NB4 (cell line): ENCODE measurements at places on chromosomes 3 and 15.
A peak's percentile ranks its signal among the peaks of the same experiment; 100 is the strongest.

GRCh38 chr3:149273096-149273751 is 51.6 kb upstream of the CP start:
- peak; percentile 84 for DNase-seq

DNA sequence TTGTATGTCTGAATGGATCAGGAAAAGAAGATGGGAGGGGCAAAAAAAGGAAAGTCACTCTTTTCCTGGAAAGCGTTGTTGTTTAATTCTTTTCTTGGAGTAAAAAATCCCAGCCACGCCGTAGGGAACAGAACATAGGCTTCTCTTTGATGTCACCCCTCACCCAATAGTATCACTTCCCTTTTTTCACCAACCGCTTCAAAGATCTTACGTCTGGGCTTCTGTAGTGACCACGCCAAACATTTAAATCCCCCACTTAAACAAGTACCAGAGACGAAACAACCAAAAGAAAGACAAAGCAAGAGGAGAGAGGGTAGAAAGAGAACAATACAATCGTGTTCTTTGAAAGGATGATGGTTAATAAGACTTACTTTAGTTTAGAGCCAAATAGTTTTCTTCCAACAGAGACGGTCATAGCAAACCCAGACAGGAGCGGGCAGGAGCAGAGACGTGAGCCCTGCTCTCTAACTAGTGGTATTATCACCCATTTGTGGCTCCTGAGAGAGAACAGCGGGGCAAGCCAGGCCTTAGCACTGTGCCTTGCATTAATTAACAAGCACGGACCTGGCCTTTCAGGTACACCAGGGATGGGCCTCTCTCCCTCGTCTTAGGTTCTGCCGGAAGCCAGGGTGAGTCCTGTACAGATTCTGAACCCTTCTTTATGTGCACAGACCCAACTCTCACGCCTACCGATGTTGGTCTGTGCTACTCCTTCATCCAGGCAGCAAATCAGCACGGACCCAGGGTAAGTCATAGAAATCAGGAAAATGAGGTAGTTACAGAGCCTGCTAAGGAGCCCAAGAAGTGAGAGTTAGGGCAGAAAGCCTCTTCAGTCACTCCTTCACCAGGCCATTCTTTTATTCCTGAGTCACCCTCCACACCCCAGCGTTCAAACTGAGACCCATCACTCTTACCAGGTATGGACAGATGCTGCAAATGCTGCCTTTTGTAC is 28.2 kb upstream of the BCL6 start:
- DNase-seq, result peak; percentile 86

GRCh38 chr3:37833302-37834186 is 28.1 kb upstream of the CTDSPL start:
- peak; percentile 20 for DNase-seq

GRCh38 chr3:71056327-71056726 is 527.2 kb downstream of the FOXP1 start:
- DNase-seq, result no peak

DNA sequence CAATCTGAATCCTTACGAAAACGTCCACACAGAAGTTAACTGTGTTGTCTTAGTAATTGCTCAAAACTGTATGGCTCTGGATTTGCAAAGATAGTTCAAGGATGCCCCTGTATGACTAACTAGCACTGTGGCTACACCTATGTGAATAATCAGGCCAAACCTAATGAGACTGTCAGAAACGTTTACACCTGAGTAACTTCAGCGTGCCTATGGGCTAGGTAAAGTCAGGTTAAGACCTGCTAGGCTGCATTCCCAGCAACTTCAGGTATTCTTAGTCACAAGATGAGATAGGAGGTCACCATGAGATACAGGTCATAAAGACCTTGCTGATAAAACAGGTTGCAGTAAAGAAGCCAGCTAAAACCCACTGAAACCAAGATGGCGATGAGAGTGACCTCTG is 87.8 kb upstream of the PLXND1 start:
- no peak for DNase-seq

- DNase-seq, result peak; percentile 49
Observed at GRCh38 chr3:49465270-49466034, 4.6 kb upstream of the DAG1 start.

- peak; percentile 9 for DNase-seq
Observed at GRCh38 chr3:56862352-56863062, 60.8 kb upstream of the ARHGEF3 start.

DNA sequence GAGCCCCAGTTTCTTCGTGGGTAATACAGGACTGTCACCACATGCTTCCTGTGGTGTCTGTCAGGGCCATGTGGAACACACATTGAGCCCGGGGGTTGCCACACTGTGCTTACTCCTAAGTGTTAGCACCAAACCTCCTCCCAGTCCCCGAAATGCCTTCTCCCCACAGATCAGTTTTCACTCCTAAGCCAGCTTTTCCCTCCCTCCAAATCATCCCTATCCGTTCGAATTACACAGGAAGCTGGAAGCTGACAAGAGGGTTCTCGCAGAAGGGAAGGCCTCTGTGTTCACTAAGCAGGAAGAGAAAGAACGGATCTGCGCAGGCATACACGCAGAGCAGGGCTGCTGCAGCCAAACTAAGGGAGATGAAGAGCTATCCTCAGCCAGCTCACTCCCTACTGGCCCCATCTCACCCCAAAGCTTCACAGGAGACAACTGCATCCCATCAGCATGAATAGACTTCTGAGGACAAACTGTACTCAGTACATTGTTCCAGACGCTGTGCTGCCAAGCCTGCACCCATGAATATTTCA is 32.3 kb downstream of the XXYLT1 start:
- no peak for DNase-seq

DNA sequence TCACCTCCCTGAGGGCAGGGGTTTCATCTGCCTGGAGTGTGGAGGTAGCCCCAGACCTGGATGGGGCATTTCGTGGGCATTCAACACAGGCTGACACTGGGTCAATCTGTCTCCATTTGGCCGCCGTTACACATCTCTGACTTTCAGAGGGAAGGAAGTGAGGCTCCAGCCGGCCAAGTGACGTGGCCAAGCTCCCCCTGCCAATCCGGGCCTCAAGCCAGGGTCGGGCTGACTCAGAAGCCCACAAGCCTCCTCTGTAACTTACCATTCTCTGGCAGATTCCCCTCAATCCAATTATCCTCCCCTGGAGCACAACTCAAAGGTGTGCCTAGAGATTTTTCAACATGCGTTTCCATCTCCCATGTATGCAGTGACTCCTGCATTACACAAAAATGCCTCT is 227.6 kb downstream of the KLF13 start:
- no peak for DNase-seq

DNA sequence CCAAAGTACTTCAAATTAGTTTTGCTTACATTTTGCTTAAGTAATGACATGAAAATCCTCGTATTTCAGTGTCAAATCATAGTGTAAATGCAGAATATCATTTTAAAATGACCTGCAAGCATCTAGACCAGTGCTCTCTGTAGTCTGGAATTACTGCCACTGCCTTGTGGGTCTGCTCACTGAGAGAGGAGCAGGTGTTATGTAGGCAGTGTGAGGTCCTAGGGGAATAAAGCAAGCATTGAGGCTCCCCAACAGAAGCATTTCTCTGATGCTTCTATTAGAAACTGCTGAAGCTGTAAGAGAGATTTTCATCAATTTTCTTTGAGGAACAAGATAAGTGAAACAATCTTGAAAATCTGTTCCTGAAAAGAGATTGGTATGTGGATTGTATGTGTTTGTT is 253.2 kb downstream of the BBX start:
- no peak for DNase-seq

DNA sequence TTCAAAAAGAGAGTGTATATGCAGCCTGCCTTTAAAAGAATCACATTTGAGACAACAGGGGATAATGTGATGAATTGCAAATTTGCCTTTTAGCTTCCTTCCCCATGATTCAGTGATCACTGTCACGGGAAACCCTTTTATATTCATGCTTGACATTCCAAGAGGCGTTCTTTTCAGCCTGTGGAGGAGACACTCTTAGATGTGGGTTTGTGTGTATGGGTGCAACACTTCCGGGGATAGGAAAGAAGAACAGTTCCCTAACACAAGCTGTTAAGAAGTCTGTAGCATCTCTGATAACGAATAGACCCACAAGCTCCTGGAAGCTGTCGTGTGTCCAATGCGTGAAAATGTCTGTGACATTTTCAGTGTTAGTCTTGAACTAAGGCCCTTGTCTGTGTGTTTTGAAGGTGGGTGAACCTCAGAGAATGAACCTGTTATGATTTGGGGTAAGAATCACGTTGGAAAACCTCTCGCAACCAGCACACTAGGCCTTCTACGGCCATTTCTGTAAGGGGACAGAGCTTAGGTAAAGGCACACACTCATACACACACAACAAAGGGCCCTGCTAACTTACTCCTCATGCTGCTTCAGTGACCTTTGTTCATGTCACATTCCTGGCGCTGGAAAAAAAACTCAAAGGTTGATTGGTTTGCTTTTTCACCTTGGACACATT is 229.2 kb upstream of the ST8SIA2 start:
- DNase-seq, result no peak

GRCh38 chr3:48503401-48504050 is 448 bp downstream of the SHISA5 start:
- DNase-seq, result no peak

- DNase-seq, result no peak
Observed at GRCh38 chr3:143429628-143430514, 310.3 kb downstream of the CHST2 start.

DNA sequence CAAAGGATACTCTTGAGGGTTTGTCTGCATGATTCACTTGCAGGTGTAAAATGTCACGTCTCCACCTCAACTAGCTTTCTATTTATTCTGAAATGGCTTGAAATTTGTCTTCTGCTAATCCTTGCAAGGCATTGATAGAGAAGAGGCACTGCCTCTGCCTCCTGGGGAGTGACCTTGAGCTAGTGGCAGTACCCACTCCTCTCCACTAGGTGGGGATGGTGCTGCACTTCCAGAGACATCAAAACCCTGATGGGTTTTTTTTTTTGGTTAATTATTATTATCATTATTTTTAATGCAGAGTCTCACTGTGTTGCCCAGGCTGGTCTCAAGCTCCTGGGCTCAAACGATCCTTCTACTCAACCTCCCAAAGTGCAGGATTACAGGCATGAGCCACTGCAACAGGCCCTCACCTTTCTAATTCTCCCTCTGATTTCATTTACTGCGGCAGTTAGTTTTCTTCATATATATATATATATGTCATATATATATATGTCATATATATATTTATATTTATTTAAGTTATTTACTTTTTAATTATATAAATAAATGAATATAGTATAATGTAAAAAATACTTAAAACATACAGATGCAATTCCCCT is 117.6 kb upstream of the EIF1B start:
- peak; percentile 56 for DNase-seq

GRCh38 chr15:29127506-29128430 is 141.9 kb downstream of the NSMCE3 start:
- DNase-seq, result no peak

DNA sequence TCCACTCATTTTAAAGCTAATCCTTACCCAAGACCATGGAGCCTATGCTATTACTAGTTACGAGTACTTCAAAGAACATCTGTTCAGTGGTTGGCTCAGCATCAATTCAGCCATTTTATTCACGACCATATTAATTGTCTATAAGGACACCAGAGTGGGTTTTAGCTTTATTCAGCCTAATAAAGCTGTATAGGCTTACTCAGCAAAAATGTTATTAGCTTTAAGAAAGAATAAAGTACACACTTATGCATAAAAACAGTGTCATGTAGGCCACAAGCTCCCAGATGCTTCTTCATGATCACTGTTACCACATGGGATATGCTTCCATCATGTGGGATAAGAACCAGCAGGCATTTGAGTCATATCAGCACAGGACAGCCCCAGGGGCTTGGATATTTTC is 87.4 kb upstream of the GPR149 start:
- DNase-seq, result no peak

GRCh38 chr3:155339052-155339451 is 45.6 kb upstream of the STRIT1 start:
- DNase-seq, result no peak

- DNase-seq, result no peak
Observed at GRCh38 chr15:48930735-48931134, 33.0 kb downstream of the SHC4 start.

GRCh38 chr3:196736670-196737374 is 2.8 kb upstream of the PAK2 start:
- no peak for DNase-seq

DNA sequence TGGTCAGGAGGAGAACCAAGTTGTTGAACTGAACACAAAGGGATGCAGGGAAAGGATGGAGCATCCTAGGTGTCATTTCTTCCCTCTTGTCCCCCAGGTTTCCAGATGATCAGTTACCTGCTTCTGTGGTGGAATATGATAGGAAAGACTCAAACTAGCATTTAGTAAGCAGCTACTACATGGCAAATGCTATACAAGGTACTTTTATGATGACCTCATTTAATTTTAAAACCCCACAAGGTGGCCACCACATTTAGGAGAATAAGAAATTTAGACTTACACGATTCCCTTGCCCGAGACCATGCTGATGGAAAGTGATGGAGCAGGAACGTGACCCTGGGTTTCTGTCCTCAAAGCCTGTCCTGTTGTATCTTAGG is 40.9 kb downstream of the CCR4 start:
- no peak for DNase-seq

DNA sequence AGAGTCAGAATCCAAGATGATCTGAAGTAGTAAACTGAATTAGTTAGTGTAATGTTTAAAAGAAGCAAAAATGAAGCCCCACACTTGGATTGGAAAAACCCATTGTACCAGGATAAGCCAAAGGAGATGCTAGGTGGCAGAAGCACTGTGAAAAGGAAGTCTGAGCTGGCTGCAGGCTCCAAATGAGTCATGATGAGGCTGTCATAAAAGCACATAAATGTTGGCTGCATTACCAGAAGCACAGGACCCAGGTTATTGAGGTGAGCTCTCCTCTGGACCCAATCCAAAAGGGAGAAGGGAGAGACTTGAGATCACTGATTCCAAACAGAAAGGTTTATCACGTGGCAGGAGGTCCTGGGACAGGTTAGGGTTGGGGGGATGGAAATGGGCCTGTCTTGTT is 3.2 kb upstream of the ACAN start:
- DNase-seq, result no peak

GRCh38 chr3:148866261-148866660 is 1.2 kb downstream of the CPA3 start:
- DNase-seq, result no peak
